Naive B cell (primary cell): ENCODE measurements at places on chromosomes 2 and 18. TPM values are rescaled to one million over a fixed set of nuclear protein-coding genes. Genes with fewer than 3 reads are reported as not detected.

Gene ICA1L
- polyA plus RNA-seq = 0.89 TPM

Gene DUSP19
- 0.77 TPM for polyA plus RNA-seq

Gene AFF3
- polyA plus RNA-seq = 43.8 TPM

Gene IL1R1
- polyA plus RNA-seq = not detected

Gene TDRD15
- 0.09 TPM for polyA plus RNA-seq

Gene C1GALT1C1L
- polyA plus RNA-seq = not detected

Gene ZC3H6
- 0.24 TPM for polyA plus RNA-seq

Gene ABHD3
- polyA plus RNA-seq = 15.3 TPM

Gene CNTNAP5
- not detected for polyA plus RNA-seq

Gene OSBPL1A
- polyA plus RNA-seq = 4.4 TPM

Gene ABCG5
- polyA plus RNA-seq = not detected

Gene UGT1A4
- polyA plus RNA-seq = not detected

Gene DCDC2C
- polyA plus RNA-seq = not detected

Gene RFX8
- not detected for polyA plus RNA-seq

Gene LONRF2
- not detected for polyA plus RNA-seq

Gene CIAO1
- polyA plus RNA-seq = 101 TPM

Gene ACVR1C
- not detected for polyA plus RNA-seq

Gene SCYGR2
- not detected for polyA plus RNA-seq

Gene NAT8
- not detected for polyA plus RNA-seq

Gene REG3G
- polyA plus RNA-seq = not detected

Gene ADCYAP1
- polyA plus RNA-seq = not detected

Gene CFAP65
- not detected for polyA plus RNA-seq

Gene DLX2
- not detected for polyA plus RNA-seq

Gene TMX3
- polyA plus RNA-seq = 16.1 TPM

Gene CD8B2
- polyA plus RNA-seq = not detected

Gene DIPK1C
- polyA plus RNA-seq = not detected

Gene ERBB4
- not detected for polyA plus RNA-seq

Gene REG3A
- not detected for polyA plus RNA-seq

Gene DYNAP
- polyA plus RNA-seq = not detected

Gene CIDEA
- polyA plus RNA-seq = not detected

Gene MC2R
- polyA plus RNA-seq = not detected

Gene LTBP1
- not detected for polyA plus RNA-seq

Gene ROCK1
- 36.7 TPM for polyA plus RNA-seq

Gene IL37
- not detected for polyA plus RNA-seq

Gene IL36A
- polyA plus RNA-seq = not detected

Gene MGAT4A
- polyA plus RNA-seq = 13.7 TPM

Gene ATP8B1
- polyA plus RNA-seq = 0.04 TPM

Gene HOXD13
- polyA plus RNA-seq = not detected

Gene MYO1B
- 11.2 TPM for polyA plus RNA-seq

Gene PRSS56
- polyA plus RNA-seq = not detected

Gene RAPGEF4
- polyA plus RNA-seq = not detected

Gene ARHGAP28
- not detected for polyA plus RNA-seq

Gene ACMSD
- polyA plus RNA-seq = not detected

Gene AMER3
- polyA plus RNA-seq = not detected

Gene GNLY
- 10.7 TPM for polyA plus RNA-seq

Gene GALNT13
- polyA plus RNA-seq = not detected

Gene AGXT
- polyA plus RNA-seq = not detected

Gene FSIP2
- not detected for polyA plus RNA-seq

Gene OR6B2
- not detected for polyA plus RNA-seq

Gene IKZF2
- polyA plus RNA-seq = 6.1 TPM

Gene PDE1A
- not detected for polyA plus RNA-seq

Gene ACADL
- not detected for polyA plus RNA-seq

Gene GTF3C2
- 34.2 TPM for polyA plus RNA-seq

Gene SLC38A11
- 16.3 TPM for polyA plus RNA-seq

Gene SKOR2
- not detected for polyA plus RNA-seq

Gene IL36G
- polyA plus RNA-seq = not detected

Gene MALL
- not detected for polyA plus RNA-seq

Gene GAL3ST2
- not detected for polyA plus RNA-seq

Gene LCT
- polyA plus RNA-seq = not detected
